MCF 10A (cell line): ENCODE measurements at places on chromosomes 5 and 9. TPM values are rescaled to one million over a fixed set of nuclear protein-coding genes. Genes with fewer than 3 reads are reported as not detected.

GABRP gene
- total RNA-seq: not detected in 2 replicates

GRCh38 chr5:4229414-4230292 is 634.0 kb downstream of the IRX1 start:
- no peaks in the 10 kb centered on the region for H3K36me3 ChIP-seq
- no peak for DNase-seq
- no peak overlapping the region for H3K4me3 ChIP-seq
- peaks cover 5% of the 10 kb centered on the region for H3K4me1 ChIP-seq
- H3K27ac ChIP-seq: no peak overlapping the region

DNA sequence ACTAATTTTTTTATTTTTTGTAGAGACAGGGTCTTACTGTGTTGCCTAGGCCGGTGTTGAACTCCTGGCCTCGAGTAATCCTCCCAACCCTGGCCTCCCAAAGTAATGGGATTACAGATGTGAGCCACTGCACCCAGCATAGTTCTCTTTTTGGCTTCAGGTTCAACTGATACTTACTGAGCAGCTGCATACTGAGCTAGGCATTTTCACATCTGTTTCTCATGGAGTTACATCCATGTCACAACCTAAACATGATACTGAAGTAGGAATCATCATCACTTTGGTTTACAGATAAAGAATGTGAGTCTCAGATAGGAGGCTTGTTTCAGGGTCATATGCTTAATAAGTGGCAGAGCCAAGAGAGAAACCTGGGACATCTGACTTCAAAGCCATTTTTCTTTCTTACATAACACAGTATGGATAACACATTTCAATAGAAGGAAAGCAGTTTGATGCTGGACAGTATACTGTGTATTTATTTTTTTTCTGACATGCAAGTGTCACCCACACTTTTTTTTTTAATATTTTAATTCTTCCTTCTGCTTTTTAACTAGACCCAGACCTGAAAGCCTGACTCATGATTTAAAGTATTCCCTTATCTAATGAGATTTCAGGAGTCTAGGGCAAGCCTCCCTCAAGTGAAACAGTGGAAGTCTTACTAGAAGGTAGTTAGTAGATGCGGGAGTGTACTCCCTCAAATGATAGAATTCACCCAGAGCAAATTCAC is 90.8 kb downstream of the HACD4 start:
- H3K4me3 ChIP-seq: no peak overlapping the region
- H3K36me3 ChIP-seq: no peaks in the 10 kb centered on the region
- no peak overlapping the region for H3K27ac ChIP-seq

FABP6 gene
- total RNA-seq: not detected in 2 replicates

- peaks cover 66% of the 10 kb centered on the region for H3K27me3 ChIP-seq
- peak; percentile 63 for DNase-seq
- H3K27ac ChIP-seq: no peak overlapping the region
- H3K4me3 ChIP-seq: no peak overlapping the region
These were observed 61.1 kb upstream of the ARAP3 start for GRCh38 chr5:141742866-141743851.

PCDHGA5 gene
- total RNA-seq: 0.25 and 0.42 TPM in 2 replicates
